ENCODE measurements at places on chromosomes 4 and X.

DNA sequence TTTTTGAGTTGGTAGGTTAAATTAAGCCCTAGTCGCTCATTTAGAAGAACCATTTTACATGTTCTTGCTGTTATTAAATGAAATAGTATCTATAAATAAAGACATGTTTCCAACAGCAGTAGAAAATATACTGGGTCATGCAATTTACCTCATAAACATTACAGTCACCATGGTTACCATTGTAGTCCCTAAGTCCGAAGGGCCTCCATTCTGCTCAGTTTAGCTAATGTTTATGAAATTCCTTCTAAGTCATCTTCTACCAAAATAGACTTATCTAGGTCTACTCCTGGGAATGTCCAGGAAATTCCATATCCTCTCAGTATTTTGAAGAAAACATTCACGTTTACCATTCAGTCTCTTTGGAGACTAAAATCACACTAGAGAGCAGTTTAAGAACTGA is 292.5 kb upstream of the DCAF8L1 start:
- no peak for DNase-seq

GRCh38 chr4:133062851-133063250 is 86.2 kb upstream of the PCDH10 start:
- DNase-seq = peak; percentile 0

DNA sequence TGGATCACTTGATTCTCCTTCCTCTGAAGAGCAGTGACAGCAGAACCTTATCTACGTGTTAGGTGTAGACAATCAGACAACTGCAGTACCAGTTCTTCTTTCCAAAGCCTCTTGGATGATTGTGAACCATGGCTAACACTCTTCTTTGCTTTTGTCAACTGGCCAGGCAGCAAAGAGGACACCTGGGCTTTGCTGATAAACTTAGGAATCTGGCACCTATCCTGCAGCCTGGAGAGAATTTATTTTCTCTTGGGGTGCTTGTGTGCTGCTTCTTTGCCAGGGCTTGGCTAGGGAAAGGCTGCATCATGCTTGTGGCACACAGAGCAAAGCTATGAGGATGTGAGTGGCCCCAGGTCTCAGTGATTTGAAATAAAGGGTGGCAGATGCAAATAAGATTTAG is 77.4 kb downstream of the ANAPC4 start:
- no peak for DNase-seq

DNA sequence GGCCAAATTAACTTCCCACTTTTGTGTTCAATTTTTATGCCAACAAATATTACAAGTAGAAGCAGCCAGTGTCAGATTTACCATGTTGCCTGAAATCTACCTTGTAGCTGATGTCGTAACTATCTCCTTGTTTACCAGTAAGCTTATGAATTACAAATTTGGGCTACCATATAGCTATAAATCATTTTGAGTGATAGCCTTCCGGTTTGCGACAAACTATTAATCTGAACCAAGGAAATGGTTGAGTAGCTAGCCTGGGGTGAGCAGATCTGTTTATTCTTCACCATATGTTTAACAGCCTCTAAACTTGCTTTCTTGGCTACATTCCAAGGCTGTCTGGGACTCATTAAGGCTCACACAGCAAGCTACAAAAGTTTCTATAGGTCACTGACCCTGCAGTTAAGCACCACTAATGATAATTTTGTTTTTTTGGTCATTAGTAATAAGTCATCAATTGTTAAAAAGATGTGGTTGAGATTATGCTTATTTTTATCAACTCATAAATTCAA is 218.7 kb upstream of the SPOCK3 start:
- peak; percentile 9 for DNase-seq

DNA sequence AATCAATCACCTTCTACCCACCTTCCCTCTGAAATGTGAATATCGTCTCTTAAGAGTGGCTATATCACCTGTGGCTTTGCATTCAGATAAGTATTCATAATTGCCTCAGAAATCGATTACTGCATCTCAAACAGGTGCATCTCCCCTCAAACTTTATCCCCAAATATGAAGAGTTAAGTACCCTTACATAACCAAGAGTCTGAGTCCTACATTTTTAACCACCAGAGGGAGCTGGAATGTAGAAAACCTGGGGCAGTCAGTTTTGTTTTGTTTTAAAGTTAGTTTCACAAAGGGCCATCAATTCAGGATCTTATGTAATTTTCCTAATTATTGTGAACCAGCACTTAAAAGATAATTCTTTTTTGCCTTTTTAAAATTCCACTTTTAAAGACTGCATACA is 5.7 kb downstream of the TCEANC start:
- DNase-seq = peak; percentile 51

GRCh38 chr4:8719421-8719820 is 126.9 kb downstream of the CPZ start:
- DNase-seq = no peak

DNA sequence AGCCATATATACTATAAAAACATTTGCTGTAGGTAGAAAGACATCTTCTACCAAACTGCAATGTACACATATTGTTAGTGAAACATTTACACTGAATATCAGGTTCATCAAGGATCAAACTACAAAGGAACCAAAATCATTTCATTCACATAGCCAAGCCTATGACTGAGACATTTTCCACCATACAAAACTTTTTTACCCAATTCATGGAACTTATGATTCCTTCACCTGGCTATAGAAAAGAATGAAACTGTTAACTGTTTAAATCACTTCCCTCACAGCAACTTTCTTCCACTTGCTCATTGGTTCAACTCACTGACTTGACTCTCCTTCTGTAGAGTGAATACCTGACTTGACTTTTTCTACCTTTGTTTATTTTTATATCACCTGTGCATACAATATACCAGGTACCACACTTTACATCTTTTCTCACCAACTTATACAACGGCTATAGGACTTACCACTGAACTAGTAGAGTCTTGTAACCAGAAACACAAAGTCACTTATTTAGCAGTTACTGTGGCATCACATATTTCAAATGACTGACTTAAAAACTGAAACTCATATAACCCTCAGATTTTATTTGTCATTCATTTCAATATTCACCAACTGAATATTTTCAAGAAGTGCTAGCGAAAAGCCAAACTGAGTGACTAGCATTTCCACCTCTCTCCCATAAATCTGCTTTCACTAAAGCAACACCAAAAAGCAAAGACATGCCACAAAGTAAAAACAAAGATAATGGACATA is 30.9 kb downstream of the CAMK2D start:
- DNase-seq = no peak

Data from fibroblast of skin of right quadriceps (primary cell).